ENCODE measurements at places on chromosomes 16 and 17.
A peak's percentile ranks its signal among the peaks of the same experiment; 100 is the strongest.

DNA sequence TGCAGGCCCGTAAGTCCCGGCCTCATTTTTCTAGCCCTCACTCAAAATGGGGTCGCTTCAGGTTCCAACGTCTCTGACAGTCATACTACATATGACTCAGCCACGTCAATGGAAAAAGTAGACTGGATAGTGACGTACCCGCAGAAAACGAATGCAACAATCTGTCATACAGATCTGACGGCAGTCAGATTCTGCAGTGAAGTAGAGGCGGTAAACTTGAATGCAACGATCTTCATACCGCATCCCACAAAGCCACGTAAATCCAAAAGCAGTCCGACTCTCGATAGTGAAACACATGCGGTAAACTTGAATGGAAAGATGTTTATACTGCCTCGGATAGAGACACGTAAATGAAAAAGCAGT, 38.4 kb upstream of the ARL4D start:
- peak; percentile 77 for DNase-seq

GRCh38 chr17:1648173-1648962, 1.3 kb downstream of the RILP start:
- no peak for DNase-seq

GRCh38 chr17:19305761-19306159, 56.8 kb downstream of the B9D1 start:
- no peak for DNase-seq

GRCh38 chr16:73189136-73189535, 141.2 kb upstream of the ZFHX3 start:
- DNase-seq, result no peak

GRCh38 chr16:4090351-4090851, 25.8 kb downstream of the ADCY9 start:
- DNase-seq, result no peak

DNA sequence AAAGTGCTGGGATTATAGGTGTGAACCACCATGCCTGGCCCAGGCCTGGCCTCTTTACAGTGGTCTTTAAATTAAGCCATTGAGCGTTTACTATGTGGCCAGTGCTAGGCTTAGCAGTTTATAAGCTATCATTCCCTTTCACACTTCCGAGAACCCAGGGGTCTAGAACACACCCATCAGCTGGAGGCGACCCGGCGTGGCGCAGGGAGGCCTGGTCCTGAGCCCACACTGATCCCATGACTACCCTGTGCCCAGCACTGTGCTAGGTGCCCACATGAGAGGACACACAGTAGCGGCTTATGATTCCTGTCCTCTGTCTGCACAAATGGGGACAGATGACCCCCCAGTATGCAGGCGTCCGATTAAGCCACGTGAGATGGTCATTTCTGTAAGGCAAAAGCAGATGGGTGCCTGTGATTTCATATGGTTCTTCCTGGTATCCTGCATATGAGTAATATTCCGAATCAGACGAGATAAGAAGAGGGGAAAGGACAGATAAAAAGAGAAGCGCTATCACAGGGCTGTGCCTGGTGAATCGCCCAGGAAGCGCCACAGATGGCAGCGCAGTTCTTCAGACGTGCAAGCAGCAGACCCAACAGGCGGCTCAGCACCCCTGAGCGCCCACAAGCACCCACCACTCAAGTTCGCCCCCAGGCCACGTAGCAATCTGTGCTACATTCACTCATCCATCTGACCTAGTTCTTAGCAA, 5.3 kb downstream of the OSGIN1 start:
- no peak for DNase-seq

DNA sequence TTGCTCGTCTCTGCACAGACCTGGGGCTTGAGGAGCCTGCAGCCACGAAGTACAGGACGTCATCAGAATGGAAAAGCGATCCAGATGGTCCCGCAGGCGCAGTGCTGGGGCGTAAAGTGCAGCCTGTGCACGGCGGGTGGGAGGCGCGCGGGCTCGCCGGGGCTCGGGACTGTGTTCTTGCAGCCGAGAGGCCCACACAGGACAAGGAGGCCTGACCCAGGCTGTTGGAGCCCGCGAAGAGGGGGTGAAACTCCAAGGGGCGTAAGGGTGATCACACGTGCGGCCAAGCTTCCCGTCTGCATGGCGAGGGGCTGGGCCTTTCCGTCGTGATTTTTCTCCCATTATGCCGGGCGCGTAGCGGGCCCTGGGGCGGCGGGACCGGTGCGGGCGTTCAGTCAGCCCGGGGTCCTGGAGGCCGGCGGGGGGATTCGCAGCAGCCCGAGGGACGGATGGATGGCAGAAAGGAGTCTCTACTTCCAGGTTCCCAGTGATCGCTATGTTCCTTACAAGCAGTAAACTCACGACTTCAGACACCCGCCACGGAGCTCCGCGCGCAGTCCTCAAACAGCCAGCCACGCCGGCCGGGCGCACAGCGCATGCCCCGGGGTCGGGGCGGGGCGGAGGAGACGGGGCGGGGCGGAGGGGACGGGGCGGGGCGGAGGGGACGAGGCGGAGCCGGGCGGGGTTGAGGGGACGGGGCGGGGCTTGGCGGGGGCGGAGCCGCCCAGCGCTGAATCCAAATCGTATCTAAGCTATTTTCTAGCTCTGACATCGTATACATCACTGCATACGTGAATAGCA, 141.0 kb upstream of the KCNJ18 start:
- DNase-seq, result peak; percentile 79

DNA sequence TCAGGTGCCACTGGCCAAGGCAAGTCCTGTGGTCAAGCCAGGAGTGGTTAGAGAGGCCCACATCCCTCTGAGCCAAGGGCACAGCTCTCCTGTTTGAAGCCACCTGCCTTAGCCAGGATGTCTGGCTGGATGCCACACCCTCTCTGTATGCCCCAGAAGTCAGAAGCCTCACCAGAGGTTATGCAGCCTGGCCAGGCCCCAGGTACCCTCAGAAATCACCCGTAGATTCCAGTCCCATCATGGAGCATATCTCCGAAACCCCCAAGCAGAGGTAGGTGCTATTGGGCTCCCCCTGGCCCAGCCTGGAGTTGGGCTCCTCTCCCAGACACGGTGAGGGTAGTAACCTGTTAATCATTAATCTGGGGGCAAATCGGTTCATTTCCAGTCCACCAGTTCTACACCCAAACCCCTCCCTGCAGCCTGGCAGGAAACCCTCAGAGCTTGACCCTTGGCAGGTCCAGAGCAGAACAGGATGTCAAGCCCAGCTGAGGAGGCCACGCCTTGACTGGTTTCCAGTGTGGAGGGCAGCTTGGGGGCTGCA, 60.6 kb upstream of the TMEM97 start:
- no peak for DNase-seq

DNA sequence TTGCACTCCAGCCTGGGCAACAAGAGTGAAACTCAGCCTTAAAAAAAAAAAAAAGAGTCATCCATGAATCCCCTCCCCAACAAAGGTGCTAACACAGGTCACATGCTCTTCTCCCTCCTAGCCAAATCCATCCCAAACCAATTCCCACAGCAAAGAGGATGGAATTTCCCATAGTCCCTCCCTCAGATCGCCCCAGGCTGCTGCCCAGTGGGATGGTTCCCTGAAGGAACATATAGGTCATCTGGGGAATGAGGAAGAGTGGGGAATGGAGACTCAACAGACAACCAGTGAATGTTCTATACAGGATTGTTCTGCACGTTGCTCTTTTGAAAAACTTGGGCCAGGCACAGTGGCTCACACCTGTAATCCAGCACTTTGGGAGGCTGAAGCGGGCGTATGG, 18.2 kb downstream of the LGALS3BP start:
- DNase-seq, result no peak

GRCh38 chr17:28347261-28347891, 10.0 kb downstream of the POLDIP2 start:
- no peak for DNase-seq

- DNase-seq, result no peak
These were observed 24.0 kb downstream of the MXRA7 start for GRCh38 chr17:76686538-76687297.

- DNase-seq, result no peak
These were observed 283.0 kb downstream of the MAF start for GRCh38 chr16:79317521-79317920.

Measured in activated naive CD8-positive, alpha-beta T cell treated with anti-CD3 and anti-CD28 coated beads for 36 hours (primary cell).